CD4-positive, alpha-beta T cell treated with Interleukin-1 beta for 1 hour (primary cell): ENCODE measurements at places on chromosomes 5 and 9.

DNA sequence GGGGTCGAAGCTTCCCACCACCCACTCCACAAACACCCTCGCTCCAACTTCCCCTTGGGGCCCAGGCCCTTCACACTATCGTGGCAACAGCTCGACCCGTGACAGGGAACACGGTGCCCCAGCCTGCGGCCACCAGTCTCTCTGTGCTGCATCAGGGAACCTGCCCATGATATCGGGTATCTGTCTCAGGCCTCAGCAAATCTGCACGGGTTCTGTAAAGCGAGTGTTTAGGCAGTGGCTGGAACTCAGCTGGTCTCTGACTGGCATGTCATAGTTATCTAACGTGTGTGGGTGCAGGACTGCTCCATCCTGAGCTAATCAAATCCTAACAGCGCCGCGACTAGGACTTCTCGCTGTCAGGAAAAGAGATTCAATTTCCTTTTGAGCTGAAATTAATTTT lies 42.9 kb downstream of the DBH start:
- no peak for DNase-seq

DNA sequence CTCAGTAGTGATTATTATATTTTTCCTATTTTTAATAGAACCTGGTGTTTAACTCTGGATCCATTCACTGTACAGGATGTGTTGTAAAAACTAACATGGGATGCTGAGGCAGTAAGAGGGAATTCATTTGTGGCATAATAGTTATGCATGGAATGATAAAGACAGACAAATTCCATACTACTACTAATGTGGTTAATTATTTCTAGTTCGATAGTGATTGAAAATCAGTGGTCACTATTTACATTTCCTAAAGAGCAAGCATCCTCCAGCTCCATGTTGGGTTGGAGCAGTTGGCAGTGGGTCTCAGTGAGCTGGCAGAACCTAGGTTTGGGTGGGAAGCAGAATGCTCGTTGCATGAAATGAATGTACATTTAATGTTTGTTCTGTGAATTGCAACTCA lies 122.6 kb downstream of the SAXO1 start:
- no peak for DNase-seq

DNA sequence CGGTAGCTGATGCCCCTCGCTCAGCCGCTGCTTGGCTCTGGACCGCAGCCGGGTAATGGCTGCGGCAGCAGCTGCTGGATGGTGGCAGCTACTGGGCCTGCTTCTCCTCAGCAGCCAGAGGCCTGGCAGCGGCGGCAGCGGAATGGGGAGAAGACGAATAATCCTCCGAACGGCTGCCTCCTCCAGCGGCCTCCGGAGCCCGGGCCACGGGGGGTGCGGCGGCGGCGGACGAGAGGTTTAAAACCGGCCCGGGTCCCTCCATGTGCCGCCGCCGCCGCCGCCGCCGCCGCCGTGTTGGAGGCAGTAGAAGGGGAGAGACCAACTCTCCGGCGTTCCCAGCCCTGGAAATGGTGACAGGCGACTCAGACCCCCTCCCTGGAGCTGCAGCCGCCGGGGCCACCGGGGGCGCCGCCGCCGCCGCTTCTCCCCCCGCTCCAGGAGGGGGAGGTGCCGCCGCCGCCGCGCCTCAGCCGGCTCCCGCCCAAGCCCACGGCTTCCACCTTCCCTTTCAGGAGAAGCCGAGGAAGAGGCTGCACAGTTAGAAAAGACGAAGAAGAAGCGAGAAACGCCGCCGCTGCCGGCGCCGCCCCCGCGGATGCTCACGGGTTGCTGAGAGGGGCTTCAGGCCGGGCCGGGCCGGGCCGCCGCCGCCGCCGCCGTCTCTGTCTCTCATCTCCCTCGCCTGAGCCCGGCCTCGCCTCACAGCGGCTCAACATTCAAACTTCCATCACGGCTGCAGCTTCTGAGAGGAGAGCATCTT lies 118.4 kb upstream of the PRSS3 start:
- DNase-seq = peak; percentile 2

- no peak for DNase-seq
These were observed 337.5 kb downstream of the CDH9 start for GRCh38 chr5:26700759-26701384.

- no peak for DNase-seq
These were observed 15.6 kb downstream of the PTGS1 start for GRCh38 chr9:122386311-122386872.

DNA sequence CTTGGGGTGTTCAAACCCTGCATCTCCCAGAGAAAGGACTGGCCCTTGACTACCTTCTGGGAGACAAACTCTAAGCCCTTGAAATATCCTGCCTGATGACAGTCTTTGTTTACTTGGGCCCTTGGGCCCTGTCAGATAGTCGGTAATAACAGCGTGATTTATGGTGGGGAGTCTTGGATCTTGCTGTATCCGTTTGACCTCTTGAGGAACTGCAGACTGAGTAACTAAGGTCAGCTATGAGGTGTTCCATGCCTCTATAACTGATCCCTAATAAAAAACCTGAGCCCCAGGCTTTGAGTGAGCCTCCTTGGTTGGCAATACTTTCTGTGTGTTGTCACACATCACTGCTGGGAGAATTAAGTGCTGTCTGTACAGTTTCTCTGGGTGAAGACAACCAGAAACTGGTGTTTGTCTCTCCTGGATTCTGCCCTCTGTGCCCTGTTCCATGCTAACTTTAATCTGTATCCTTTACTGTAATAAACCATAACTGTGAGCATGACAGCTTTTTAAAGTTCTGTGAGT lies 56.2 kb upstream of the ANKRD33B start:
- DNase-seq = no peak

DNA sequence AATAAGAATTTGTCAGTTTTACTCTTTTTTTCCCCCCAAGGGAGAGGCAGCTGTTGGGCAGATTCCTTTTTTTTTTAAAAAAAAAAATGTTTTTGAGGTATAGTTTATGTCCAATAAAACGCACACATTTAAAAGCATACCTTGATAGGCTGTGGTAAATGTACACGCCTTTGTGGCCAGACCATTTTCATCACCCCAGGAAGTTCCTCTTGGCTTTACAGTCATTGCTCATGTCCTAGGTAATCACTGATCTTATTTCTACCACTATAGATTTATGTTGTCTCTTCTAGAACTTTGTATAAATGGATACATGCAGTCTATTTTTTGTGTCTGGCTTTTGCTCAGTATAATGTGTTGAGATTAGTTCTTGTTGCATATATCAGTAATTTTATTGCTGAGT lies 9.8 kb downstream of the SUB1 start:
- DNase-seq = no peak
